ENCODE measurements at places on chromosomes 6 and 20.

DNA sequence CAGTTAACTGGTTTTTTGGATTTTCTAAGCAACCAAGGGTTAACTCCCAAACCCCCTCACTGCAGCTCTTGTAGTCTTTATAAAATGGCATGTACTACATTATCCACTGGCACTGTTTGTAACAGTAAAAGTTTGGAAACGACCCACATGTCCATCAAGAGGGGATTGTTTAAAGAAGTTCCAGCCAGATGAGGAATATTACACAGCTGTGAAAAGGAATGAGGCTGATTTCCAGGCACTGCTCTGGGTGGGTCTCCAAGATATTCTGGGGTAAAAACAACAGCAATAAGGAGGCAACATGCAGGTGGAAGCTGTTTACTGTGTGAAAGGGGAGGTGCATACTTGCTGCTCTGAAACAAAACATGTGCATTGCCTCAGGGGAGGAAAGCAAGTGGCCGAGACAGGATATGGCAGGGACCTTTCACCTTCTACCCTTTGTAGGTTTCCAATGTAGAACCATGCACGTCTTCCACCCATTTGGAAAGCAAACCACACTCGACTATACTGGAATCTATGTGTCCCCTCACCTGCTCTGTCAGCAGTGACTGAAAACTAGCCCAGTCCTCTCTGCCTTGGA, 51.9 kb downstream of the GRM4 start:
- no peak for DNase-seq

DNA sequence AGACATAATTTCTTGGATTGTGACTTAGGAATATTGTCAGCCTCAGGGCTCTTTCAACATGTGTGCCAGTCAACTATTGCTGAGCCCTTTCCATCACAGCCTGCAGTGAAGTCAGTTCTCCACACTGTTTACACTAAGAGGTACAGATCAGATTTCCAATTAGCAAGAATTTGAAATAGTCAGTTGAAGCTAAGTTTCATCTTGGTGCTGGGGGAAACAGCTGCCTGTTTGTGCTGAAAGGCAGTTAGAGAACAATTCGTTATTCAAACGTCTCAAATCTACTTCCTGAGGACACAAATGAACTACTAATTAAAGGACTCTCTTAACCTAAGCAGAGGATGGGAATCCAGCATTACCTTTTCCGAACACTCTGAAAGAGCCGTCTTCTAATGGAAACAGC, 25.9 kb downstream of the ADGRF1 start:
- DNase-seq: no peak

GRCh38 chr20:13251106-13251903, 30.2 kb downstream of the ISM1 start:
- DNase-seq: no peak

DNA sequence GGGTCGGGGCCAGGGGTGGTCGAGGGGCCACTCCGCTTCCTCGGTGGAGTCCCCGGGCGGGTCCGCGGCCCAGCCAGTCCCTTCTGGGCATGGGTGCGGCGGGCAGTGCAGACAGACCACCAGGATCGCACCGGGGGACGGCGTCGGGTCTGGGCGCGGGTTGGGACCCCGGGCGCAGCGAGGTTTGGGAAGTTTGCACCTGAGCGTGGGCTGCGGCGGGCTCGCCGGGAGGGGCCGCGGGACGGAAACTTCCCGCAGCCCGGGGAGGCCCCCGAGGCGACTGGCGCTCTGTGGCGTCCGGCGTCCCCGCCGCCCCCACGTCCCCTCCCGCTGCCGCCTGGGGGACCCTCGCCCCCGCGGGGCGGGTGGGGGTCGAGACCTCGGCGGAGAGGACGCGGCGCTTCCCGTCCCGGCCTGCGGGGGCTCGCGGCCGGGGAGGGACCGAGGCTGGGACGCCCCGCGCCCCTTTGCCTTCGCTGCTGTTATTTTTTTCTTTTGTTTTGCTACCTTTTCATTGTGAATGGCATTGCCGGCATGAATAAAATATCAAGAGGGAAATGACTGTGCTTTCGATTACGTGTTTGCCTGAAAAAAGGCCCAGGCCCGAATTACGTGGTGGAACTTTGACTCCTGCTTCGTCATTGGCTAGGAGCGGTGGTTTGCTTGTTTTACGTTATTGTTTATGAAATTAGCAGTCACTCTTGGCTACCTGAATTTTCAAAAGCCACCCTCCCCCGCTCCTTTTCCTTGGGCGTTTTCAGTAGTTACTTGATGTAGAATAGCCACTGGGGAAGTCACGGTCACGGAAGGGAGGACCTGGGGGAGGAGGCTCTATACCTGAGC, 703 bp downstream of the SNX9 start:
- DNase-seq: peak; percentile 86

- DNase-seq: no peak
Measured at GRCh38 chr20:23229989-23230388, 120.6 kb upstream of the NXT1 start.

- DNase-seq: no peak
Measured at GRCh38 chr6:5067305-5067704, 17.8 kb upstream of the PPP1R3G start.

Measured in RKO (cell line).